ENCODE measurements at places on chromosomes 13 and 19.

DNA sequence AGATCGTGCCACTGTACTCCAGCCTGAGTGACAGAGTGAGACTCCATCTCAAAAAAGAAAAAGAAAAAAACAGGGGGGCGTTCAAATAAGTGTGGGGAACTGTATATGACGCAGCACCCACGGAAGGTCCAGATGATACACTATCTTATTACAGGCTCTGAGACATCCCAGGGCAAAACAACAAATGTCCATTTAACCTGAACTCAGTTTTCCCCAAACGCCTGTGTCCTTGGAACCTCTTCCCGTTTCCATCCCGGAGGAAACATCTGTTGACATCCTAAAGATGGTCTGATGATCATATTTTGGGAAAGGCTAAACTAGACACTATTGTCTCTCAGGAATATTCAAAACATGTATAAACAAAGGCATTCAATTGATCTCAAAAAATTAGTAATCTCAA, 72.4 kb downstream of the COL4A1 start:
- DNase-seq, result no peak

- DNase-seq, result peak; percentile 59
Measured at GRCh38 chr19:6108721-6109633, 1.3 kb downstream of the RFX2 start.

DNA sequence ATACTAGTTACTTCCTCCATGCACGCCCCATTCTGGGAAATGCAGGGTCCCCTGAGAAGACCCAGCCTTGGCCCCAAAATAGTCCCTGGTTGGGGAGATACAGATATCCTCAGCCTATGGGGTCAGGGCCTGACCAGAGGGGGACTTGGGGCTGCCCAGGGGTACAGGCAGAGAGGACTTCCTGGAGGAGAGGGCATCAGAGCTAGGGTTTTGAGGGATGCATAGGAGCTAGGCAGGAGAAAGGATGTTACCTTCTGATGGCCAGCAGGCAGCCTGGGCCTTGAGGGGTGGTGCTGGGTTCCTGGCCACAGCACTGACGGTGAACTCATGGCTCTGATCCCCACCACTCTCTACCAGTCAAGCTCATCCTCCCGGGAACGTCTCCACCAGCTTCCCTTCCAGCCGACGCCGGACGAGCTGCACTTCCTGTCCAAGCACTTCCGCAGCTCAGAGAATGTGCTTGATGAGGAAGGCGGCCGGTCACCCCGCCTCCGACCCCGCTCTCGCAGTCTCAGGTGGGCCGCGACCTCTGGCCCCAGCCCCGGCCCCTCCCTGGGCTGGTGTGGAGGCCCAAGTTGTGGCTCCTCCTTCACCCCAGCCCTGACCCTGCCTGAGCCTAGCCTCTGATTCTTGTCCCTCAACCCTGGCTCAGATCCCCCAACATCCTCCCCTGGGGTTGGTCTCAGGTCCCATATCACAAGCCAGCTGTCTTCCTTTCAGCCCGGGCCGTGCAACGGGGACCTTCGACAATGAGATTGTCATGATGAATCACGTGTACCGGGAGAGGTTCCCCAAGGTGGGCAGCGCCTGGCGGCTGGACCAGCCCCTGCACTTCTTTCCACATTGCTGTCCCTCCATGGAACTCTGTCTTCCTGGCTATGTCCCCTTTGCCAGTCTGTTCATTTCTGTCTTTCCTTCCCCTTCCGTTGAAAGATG, 25.6 kb downstream of the MAST3 start:
- DNase-seq, result no peak

- no peak for DNase-seq
Measured at GRCh38 chr19:34960940-34961679, 2.9 kb downstream of the ZNF792 start.

DNA sequence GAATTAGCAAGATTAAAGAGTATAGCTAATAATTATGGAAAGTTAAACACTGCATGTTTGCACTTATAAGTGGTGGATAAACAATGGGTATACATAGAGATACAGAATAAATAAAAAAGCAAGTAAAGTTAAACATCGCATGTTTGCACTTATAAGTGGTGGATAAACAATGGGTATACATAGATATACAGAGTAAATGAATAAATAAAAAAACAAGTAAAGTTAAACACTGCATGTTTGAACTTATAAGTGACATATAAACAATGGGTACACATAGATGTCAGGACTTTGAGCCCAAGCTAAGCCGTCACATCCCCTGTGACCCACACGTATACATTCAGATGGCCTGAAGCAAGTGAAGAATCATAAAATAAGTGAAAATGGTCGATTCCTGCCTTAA, 1533.3 kb upstream of the SPRY2 start:
- no peak for DNase-seq

DNA sequence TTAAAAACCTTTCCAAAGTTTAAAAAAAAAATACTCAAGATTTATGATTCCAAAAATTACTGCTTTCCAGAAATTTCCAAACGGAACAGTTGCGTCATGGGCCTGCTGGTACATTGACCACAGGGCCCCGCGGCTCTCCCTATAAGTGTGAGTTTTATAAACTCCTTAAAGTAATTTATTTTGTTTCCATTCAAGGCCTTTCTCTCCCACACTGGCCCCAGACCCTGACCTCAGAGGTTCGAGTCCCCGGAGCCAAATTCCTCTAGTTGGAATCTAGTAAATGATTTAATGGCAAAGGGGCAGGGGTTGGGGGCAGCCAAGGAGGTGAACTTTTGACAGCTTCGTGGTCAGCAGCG, 97.5 kb downstream of the INSR start:
- peak; percentile 52 for DNase-seq

- DNase-seq, result no peak
Measured at GRCh38 chr19:42412227-42412626, 15.0 kb downstream of the LIPE start.

DNA sequence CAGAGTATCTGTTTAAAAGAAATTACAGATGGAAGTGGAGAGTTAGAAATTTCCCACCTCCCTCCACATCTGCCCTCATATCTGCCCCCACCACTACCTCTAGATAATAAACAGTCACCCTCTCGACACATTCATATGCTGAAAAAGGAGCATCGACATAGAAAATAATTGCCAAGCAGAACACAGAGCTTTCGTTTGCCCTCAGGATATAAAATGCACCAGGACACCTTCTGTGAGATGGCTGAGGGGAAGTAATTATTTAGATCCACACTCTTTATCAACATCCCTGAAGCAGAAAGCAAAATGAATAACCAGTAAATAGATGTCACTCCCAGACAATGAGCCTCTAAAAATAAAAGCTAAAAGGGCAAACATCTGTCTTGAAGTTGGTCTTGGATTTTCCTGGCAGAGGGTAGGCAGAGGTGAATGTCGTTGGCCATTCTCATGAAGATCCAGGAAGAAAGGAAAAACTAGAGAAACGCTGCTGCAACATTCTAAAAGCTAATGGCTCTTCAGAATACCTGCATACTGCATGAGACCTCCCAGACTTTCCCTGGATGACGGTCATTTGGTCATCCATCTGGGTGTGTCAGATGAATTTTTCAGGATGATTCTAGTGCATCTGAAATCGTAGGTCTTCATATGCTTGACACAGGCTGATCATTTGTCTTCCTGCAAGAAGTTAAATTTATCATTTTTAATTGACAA, 527.5 kb downstream of the RFC3 start:
- no peak for DNase-seq

DNA sequence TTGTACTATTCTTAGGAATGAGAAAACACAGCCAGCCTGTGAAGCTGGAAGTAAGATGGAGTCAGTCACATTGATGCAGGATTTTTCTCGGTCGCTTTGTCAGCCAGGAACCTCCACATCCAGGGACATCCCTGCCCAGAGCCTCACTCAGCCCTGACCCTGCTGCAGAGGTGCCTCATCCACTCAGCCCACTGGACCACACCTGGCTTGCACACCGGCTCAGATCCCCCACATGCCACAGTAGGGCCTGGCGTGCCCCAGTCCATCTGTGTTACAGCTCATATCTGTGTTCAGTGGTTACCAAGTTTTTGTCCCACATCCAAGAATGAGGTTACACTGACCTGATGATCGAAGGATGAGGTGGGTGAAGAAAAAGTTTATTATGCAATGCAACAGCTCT, 1315.4 kb downstream of the SLITRK1 start:
- DNase-seq, result no peak

GRCh38 chr13:32297206-32297605, 18.0 kb downstream of the ZAR1L start:
- DNase-seq, result no peak

- no peak for DNase-seq
Measured at GRCh38 chr13:99347911-99348451, 40.8 kb upstream of the GPR183 start.

DNA sequence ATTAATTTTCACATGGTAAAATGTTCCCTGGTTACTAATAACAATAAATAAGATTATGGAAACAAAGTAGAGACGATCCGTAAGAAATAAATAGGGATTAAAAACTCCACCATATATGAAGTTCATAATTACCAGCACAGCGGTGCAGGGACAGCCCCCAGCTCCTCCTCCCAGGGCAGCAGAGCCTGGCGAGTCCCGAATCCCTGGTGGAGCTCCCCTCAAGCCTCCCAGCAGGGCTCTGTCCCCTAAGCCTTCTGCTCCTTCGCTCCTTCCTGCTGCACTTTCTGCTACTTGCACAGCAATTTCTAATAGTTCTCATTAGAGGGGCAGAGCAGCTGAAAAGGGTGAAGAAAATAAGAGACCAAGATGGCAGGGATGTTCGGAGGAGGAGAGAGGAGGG, 43.6 kb downstream of the RASA3 start:
- DNase-seq, result no peak

DNA sequence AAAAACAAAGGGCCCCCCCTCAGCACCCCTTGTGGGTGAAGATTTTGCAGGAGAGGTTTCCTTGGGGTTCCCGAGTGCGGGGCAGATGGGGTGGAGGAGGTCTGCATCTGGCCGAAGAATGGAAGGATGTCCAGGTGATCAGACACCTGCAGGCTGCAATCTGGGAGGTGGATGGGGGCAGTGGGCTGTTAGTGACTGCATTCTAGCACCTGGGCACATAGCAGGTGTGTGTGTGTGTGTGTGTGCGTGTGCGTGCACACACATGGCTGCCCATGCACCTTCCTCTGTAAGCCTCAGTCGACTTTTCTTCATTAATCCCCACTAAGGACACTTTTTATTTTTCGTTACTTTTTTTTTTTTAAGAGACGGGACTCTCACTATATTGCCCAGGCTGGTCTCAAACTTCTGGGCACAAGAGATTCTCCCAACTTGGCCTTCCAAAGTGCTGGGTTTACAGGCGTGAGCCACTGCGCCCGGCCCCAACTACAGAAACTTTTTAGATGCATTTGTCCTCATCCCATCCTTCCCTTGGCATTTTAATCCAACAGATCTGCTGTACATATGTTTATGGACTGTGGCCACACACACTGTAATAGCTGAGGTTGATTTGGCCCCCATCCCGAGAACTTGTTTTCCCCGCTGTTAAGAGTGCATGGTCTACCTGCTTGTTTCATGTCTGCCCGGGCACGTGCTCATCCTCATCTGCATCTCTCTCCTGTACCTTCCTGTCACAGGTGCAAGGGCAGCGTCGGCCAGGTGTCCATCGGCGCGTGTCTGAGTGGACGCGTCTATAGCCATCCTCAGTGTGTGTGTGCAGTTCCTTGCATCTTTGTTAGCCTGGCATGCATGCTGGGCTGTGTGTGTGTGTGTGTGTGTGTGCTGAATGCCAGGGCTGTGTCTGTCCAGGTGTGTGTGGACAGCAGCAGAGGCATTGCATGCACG, 731 bp downstream of the MAG start:
- no peak for DNase-seq

DNA sequence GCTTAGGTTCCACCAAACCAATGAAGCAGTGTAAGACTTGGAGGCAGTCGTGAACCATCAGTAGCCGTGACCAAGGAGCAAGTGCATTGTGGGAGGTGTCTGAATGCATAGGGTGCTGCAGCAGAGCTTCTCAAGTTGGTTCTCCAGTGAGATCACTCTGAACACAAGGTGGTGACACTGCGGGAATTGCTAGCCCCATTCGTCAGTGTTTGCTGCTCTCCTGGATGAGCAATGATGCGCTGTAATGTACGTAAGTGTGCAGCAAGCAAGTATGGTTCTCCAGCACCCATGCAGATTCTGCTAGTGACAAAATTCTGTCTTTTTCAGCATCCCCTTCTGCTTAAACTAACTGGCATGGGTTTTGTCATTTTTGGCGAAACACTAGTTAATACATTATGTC, 97.6 kb upstream of the HTR2A start:
- no peak for DNase-seq

- no peak for DNase-seq
Measured at GRCh38 chr13:35856084-35856483, 275.1 kb downstream of the DCLK1 start.

DNA sequence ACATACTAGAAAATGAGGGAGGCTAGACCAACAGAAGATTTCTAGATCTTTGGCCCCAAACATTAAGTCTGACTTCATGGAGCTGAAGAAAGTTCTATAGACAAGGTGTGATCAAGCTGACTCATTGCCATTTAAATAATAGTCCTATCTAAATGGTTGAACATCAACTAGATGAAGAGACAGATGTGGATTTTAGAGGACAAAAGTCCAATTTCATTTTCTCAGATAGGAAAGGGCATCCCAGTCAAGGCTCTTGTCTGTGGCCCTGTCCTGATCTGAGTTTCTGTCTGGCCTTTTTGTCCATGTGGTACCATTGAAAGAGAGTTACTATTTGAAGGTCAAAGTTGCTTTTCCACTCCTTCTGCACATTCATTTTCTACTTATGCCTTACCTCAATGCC, 74.6 kb downstream of the MBNL2 start:
- DNase-seq, result no peak

DNA sequence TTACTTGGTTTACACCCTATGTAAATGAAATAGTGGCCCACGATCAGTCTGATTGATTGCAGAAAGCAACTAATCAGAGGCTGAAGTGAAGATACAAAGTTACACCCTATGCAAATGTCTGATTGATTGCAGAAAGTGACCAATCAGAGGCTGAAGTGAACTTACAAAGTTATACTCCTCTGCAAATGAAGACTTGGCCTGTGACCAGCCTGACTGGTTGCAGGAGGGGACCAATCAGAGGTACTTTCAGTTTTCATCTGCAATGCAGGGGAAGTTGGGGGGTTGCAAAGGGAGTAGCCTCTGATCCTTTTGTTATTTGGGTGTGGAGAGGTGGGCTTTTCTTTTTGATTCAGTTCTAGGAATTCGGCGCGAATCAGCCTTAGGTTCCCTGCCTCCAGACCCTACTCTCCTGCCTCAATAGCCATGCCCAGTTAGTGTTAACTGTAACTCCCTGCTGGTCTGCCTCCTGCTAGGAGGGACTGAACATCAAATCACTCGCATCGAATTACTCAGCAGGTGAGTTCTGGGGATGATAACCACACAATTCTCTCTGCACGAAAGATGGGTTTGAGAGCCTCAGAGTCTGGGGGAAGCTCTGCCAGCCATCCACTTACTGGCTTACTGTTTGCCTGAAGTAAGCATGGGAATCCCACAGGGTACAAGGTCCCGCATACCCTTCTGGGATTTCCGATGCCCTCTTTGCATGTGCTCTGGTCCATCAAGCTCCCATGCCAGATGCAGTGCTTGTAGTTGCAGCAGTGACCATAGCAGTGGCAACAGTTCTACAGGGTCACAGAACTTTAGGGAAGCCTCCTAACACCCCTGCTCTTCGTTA, 7.5 kb downstream of the ARL11 start:
- DNase-seq, result peak; percentile 72

- DNase-seq, result no peak
Measured at GRCh38 chr19:4066176-4066606, 508 bp downstream of the ZBTB7A start.

- DNase-seq, result no peak
Measured at GRCh38 chr19:29372091-29372415, 153.7 kb upstream of the VSTM2B start.

- DNase-seq, result peak; percentile 88
Measured at GRCh38 chr13:102394158-102395053, 7.4 kb downstream of the FGF14 start.

GRCh38 chr13:79171141-79172061, 234.7 kb downstream of the RBM26 start:
- no peak for DNase-seq

GRCh38 chr13:110303644-110304043, 3.3 kb downstream of the COL4A1 start:
- DNase-seq, result no peak

Data from fibroblast of mammary gland (primary cell).